Type B pancreatic cell (in vitro differentiated cells): ENCODE measurements at places on chromosomes 2 and 18. TPM values are rescaled to one million over a fixed set of nuclear protein-coding genes. Genes with fewer than 3 reads are reported as not detected.

DNA sequence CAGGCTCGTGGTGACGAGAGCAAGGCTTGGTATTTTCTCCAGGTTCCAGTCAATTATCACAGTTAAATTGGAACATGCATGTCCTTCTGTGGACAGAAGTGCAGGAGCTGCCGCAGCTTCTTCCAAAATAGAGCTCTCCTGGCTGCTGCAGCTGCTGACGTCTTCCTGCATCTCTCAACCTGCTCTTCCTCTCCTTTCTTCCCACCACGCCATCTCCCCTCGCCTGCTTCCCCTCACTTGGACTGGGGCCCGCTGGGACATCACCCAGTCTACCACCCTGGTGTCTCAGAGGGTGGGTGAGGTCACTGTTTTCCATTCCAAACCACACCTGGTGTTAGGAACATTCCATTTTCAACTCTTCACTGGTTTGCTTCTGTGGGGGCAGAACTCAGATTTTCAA is 41.4 kb downstream of the SPP2 start:
- DNase-seq: no peak

DNA sequence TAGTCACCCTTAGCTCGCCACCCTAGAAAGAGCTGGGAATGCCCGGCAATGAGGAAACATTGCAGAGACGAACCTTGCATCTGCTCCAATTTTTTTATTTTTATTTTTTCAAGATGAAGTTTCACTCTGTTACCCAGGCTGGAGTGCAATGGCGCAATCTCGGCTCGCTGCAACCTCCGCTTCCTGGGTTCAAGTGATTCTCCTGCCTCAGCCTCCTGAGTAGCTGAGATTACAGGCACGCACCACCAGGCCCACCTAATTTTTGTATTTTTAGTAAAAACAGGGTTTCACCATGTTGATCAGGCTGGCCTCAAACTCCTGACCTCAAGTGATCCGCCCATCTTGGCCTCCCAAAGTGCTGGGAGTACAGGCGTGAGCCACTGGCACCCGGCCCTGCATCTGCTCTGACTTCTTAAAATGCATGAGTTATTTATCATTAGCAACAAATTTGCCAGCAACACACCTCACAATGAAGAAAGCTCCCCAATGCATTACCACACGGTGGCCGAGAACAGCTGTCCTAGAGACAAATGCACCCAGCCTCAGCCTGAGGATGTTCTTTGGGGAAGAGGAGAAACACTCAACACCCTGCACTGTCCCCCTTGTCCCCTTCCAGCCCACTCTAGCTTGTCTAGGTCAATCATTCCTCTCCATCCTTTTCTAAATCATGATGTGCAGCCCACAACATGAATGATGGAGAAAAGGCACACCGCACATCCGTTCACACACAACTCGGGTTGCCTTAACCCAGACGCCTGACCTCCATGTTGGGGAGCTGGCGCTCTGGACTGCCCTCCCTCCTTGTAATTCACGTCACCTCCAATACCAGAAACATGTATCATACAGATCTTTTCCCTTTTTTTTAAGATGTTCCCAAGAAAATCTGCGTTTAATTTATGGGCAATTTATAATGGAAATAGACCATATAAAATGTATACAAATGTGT is 46.9 kb downstream of the TTC32 start:
- no peak for DNase-seq

DNA sequence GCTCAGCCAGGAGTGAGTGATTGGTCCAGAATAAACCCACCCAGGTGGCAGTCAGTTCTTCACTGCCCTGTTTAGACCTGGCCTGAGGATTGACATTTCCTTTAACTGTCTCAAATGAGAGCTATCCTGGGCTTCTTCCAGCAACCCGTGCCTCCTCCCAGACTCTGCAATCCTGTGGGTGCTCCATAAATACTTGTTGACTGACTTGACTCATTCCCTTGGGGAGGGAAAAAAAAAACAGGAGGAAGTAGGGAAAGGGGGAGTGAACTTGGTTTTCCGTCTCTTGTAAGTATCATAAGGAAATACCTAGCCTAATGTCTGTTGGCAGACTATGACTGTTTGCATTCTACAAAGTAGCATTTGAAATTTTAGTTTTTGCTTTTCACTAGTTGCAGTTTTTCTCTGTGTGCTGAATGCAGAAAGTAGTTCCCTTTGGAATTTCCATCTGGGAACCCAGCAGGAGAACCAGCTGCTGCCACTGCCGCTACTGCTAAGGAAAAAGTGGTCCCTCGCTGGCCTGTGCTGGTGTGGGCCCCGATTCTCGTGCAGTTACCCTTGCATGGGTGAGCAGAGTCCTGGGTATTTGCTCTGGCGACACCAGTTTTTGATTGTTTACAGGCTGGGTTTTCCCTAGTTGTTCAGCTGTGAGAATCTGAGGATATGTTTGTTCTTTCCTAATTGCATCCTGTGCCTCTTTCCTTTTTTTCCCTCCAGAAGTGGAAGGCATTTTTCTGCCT is 78.8 kb downstream of the TGOLN2 start:
- no peak for DNase-seq

GRCh38 chr18:79733135-79733701 is 53.6 kb downstream of the CTDP1 start:
- no peak for DNase-seq

DNA sequence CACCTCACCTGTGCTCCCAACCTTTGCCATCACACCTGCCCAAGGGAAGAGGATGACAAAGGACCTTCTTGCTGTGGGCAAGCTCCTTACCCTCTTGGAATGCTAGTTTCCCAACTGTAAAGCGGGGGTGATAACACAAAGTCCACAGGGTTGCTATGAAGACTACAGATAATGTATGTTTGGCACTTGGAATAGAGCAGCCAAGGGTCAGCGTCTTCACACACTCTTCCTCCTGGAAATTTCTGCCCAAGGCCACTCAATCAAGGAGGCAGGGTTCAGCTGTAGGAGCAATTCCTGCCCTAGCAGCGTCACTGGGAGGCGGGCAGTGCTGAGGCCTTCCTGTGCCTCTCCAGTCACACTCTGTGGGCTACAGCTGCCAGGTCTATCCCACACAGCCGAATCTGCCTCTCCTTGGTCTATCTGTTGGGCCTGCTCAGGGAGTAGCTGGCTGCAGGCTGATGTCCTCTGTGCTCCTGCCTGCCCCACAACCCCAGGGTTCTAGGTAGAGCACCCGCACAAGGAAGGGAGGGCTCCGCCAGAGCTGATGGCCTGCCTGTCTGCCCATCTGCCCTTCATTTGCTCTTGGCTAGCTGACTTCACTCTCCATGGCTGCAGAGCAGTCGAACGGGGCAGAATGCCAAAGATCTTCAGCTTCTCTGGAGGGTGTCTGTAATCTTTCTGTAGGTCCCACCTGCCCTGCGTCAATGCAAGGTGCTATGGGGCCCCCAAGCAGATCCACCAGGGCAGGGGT is 91.9 kb downstream of the MRO start:
- DNase-seq: no peak

GRCh38 chr2:237895544-237896506 is 36.4 kb downstream of the RAMP1 start:
- DNase-seq: no peak

GRCh38 chr2:60453301-60453700 is 100.2 kb downstream of the BCL11A start:
- DNase-seq: no peak

DNA sequence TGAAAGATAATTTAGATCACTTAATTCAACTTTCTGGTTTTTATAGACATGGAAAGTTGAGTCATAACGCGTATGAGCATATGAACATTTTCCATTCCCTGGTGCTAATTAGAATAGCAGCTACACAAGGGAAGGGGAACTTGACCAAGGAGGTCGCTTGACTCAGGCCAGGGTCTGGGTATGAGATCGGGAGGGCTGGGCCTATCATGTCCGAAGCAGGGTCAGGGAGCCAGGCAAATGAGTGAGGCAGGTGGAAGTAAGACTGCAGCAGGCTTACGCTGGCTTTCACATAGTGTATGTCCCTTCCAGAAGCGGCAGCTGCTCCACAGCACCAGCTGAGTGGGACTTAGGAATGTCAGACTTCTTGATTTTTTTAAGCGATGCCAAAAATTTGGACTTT is 14.7 kb downstream of the RALB start:
- DNase-seq: no peak

DNA sequence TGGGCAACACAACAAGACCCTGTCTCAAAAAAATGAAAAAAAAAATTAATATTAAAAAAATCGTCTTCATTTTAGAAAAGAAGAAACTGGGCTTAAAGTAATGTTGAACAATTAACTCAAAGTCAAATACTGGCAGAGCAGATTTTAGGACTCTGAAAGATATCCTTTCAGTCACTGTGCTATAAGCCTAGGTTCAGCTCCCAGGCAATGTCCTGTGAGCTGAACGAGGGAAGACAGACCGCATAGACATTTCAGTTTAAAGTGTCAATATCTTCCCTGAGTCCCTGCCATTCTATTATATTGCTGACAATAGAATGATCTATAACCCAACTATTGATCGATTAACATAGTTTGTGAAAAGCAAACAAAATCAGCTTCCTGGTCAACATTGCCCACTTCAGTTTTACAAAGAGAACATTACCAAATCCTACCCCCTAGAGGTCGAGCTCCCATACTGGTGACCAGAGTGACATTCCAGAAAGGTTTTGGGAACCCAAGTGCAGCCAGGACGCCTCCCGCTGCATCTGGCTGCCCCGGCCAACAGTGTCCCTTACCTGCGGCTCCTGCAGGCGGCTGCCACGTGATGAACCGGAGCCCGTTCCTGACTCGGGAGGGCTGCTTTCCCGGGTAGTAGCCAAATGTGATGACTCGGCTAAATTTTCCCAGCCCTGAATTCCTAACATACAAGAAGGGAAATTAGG is 639 bp downstream of the MRO start:
- DNase-seq: no peak

DNA sequence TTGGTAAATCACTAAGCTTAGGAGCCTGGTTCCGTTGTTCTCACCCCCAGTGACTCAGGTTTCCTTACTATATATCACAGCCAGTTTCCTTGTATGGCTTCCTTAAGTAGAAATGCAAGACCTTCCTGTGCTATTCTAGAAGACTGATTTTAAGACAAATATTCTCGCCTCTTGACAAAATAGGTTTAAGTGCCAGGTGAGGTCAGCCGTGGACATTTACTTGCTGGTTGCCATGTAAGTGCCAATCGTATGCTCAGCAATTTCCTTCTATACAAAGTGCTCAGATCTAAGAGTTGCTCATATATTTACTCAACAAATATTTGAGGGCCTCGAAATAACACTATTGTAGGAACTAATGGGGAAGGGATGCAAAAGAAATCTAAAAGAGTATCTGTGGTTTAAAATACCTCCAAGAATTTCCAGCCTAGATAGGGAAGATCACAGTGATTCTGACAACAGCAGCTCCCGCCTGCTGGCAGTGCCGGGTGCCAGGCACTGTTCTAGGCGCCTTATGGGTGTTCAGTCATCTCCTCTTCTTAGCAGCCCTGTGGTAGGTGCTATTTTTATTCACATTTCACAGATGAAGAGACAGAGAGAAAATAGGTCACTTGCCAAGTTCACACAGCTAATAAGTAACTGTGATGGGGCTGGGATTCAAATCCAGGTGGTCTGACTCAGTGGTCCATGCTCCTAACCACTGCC is 95.3 kb upstream of the B3GNT7 start:
- DNase-seq: no peak

GRCh38 chr2:68499133-68499532 is 31.7 kb downstream of the APLF start:
- no peak for DNase-seq

Gene STON1
- total RNA-seq: 4.3 and 15.7 TPM in 2 replicates

Gene MEP1B
- total RNA-seq: 1.7 and 2.7 TPM in 2 replicates

Gene VIT
- total RNA-seq: 1.2 and 1.4 TPM in 2 replicates

Gene ANKRD23
- total RNA-seq: 6.1 and 8.1 TPM in 2 replicates

Gene PIEZO2
- 21.8 and 38.8 TPM in 2 replicates for total RNA-seq
